ENCODE measurements at places on chromosomes 1 and 21.

GRCh38 chr1:184691719-184692324 is 62.8 kb downstream of the EDEM3 start:
- no peak for DNase-seq

GRCh38 chr1:186482661-186483255 is 21.8 kb upstream of the PDC start:
- no peak for DNase-seq

DNA sequence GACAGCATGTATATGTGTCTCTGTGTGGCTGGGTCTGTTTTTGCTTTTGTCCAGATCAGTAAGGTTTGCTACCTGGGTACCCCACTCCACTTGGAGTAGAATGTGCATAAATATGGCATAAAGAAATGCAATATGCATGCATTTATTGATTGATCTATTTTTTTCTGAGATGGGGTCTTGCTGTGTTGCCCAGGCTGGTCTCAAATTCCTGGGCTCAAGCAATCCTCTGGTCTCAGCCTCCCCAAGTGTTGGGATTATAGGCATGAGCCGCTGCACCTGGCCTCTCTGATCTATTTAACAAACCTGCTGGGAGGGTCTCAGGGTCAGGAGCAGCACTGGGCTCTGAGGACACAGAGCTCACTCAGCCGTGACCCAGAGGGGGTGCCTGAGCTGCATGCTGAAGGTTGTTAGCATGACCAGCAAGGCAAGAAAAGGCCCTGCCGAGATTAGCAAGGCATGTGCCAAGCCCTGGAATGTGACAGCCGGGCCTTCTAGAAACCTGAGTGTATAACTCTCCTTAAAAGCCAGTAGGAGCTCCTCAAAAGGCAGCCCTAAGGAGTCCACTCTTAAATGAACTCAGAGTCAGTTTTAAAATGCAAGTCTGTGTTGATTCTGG is 22.5 kb downstream of the PCSK9 start:
- no peak for DNase-seq

DNA sequence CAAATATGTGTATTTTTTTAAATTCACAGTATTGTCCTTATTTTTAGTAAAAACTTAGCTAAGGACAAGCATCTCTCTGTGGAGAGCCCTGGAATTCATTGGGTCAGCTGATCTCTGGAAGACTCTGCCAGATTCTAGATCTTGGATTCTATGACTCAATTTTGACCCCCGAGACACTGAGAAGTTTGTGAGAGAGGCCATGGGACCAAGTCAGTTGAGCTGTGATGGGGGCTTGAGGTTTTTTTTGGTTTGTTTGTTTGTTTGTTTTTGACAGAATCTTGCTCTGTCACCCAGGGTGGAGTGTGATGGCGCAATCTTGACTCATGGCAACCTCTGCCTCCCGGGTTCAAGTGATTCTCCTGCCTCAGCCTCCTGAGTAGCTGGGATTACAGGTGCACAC is 13.5 kb downstream of the SHISA4 start:
- DNase-seq = no peak

DNA sequence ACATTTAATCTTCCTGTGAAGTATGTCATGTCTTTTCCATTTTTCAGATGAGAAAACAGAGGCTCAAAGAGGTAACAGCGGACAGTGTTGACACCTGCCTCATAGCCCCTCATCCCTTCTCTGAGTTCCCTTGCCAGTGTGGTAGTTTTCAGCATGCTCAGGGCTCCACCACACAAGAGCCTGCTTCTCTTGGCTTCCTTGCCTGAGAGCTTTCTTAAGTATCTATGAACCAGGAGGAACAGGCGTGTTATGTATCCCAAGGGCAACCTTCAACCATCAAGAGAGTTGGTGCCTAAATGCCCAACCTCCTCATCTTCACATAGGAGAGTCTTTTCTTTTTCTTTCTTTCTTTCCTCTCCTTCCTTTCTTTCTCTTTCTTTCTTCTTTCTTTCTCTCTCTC is 5.9 kb upstream of the PAFAH2 start:
- DNase-seq = no peak

Measured in esophagus squamous epithelium (tissue), 5 donors.